ENCODE measurements at places on chromosomes 1 and 21.

GRCh38 chr21:27423906-27424595, 457.2 kb upstream of the ADAMTS5 start:
- DNase-seq, result no peak

DNA sequence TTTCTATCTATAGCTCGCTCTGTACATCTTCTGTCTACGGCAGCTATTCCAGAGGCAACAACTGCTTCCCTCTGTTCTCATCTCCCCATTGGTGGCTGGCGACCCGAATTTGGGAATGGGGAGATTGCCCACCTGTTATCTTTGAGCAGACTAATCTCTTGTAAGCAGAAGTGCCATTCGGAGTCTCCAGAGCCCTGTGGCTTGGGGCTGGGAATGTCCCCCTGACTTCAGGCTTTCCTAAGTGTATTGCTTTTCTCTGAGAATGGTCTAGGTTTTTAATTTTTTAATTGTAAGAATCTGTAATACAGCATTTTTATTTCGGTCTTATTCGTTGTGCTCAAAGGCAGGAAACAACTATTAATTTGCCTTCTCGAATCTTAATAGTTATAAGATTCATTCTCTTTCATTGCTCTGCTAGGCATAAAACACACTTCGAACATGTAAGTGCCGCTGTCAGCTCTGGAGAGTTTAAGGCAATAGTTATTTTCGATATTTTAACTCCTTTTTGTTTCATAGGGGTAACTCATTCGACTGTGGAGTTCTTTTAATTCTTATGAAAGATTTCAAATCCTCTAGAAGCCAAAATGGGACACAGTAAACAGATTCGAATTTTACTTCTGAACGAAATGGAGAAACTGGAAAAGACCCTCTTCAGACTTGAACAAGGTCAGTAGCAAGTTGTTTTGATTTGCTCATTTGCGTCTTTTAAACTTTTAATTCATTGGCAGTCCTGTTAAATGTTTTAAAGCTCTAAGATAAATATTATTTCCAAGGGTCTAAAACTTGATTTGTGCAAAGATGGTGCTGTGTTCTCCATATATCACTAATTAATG, 514 bp downstream of the AGL start:
- no peak for DNase-seq

- no peak for DNase-seq
These were observed 13.4 kb downstream of the OSCP1 start for GRCh38 chr1:36436821-36437220.

- no peak for DNase-seq
These were observed 23.2 kb downstream of the TRIM45 start for GRCh38 chr1:117098287-117098890.

DNA sequence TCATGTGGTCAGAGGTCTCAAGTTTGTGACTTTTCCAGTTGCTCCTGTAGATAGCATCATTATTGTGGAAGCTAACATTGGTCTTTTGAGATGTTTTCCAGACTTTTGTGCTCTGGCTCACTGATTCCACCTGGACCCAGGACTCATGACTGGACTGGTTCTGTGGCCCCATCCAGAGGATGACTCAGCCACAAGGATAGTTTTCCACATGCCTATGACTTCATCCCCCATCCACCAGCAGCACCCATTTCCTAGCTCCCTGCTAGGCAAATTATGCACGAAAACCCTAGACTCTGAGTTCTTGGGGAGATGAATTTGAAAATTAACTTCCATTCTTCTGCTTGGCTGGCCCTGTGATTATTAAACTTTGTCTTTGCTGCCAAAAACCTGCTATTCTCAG, 949.3 kb downstream of the MRPL39 start:
- DNase-seq, result no peak

DNA sequence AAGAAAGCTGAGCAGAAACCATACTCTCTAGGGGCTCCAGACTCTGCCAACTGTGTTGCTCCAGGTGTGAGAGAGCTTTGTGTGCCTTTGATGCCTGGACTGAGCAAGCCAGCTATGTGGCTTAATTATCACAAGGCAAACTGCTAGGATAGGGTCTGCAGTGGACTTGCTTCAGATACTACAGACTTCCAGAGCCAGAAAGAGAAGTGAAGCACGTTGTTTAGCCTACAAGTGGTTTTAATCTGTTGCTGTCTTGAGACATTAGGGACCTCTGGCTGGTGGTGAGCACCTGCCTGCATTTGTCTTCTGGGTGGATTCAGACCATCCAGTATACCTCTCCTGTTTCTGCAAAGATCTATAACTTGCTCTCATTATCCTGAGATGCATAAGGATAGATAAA, 353.4 kb upstream of the PLXNA2 start:
- no peak for DNase-seq

GRCh38 chr21:28642891-28643290, 349.8 kb downstream of the LTN1 start:
- DNase-seq, result no peak

DNA sequence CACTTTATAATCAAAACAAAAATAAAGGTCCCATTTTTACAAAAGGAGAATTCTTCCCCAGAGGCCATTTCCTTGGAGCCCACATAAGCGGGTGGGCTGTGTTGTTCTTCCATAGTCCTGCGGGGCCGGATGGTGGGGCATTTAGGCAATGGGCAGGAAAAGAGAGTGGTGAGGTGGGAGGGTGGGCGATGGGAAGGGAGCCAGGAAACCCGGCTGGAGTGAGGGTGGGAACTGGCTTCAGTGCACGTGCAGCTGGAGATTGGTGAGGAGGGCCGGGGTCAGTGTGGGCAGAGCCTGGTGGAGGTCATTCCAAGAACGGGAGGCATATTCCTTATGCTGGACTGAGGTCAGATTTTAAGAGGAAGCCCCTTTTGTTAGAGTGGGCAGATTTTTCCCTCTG, 13.6 kb downstream of the NENF start:
- no peak for DNase-seq

- DNase-seq, result no peak
These were observed 29.1 kb upstream of the JUN start for GRCh38 chr1:58812926-58813325.

DNA sequence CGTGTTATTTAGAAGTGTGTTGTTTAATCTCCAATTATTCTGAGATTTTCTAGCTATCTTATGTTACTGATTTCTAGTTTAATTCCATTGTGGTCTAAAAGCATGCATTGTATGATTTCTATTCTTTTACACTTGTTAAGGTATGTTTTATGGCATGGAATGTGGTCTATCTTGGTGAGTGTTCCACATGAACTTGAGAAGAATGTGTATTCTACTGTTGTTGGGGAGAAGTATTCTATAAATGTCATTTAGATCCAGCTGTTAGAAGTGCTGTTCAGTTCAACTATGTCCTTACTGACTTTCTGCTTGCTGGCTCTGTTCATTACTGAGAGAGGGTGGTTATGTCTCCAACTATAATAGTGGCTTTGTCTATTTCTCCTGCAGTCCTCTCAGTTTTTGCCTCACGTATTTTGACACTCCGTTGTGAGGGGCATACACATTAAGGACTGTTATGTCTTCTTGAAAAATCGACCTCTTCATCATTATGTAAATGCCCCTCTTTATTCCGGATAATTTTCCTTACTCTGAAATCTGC, 12.0 kb upstream of the PLA2G5 start:
- no peak for DNase-seq

GRCh38 chr1:31216016-31216415, 23.7 kb downstream of the NKAIN1 start:
- no peak for DNase-seq

- no peak for DNase-seq
These were observed 1.6 kb upstream of the AGT start for GRCh38 chr1:230715510-230715909.

DNA sequence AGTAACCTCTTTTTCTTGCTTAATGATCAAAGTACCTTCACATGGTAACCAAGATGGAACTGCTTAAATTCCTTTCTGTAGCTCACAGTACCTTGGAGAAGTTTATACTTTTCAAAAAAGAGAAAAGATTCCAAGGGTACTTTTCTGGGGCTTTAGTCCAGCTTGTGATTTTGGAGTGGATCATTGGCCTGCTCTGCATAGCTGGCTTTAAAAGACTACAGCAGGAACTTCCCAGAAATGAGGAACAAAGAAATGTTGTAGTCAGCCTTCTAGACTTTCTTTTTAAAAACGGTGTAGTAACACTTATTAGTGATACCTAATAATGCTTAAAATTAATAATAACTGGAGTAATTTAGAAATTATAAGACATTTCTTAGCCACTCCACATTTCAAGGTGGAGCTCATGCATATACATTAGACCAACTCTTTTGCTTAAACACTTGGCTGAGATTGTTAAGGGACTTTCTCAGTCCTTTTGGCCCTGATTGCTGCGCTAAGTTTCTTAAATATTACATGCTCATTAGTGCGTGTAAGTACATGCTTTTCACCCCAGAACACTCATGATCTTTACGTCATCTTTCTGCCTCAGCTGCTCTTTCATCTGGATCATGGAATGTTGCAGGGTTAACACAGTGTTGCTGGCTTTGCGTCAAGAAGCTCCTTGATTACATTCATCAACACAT, 57.3 kb downstream of the SDCCAG8 start:
- no peak for DNase-seq

GRCh38 chr1:88029899-88030298, 654.2 kb upstream of the PKN2 start:
- no peak for DNase-seq

DNA sequence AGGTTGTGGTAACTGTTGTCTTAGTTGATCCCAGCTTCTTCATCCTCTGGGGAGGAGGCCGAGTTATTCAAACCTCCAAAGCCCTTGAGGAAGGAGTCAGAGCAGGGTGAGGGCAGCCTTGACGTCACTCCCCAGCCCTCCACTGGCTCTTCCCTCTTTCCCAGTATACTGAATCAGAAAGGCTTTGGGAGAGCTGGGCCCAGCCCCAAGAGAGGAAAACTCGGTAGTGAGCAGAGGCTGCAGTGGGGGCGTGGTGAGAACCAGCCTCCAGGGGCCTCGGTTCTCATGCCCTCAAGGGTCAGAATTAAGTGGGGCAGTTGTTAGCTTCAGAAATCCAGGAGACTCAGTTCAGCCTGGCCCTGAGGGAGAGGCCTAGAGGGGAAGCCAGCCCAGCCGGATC, 1.8 kb upstream of the GJA4 start:
- DNase-seq, result no peak

DNA sequence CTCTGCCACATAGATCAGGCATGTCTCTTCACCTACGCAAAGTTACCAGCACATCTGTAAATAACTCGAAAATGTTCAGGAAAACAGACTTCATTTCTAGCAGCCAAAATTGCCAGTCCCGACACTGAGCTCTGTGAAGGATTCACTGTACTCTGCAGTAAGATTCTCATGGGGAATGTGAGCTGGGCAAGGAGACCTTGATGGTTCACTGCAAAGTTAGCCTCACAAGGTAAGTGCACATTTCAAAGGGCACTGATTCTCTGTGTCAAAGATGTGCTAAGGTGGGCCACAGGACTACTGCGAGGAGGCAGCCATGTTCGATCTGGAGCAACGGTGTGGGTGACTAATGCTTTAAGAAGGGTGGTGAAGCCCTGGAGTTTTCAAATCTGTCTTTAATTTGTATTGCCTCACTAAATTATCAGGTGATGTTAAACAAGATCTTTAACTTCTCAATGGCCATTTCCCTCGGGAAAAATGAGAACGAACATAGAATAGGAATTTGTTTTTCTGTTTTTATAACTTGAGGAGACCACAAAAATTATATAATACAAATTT, 25.2 kb downstream of the STPG1 start:
- DNase-seq, result no peak

DNA sequence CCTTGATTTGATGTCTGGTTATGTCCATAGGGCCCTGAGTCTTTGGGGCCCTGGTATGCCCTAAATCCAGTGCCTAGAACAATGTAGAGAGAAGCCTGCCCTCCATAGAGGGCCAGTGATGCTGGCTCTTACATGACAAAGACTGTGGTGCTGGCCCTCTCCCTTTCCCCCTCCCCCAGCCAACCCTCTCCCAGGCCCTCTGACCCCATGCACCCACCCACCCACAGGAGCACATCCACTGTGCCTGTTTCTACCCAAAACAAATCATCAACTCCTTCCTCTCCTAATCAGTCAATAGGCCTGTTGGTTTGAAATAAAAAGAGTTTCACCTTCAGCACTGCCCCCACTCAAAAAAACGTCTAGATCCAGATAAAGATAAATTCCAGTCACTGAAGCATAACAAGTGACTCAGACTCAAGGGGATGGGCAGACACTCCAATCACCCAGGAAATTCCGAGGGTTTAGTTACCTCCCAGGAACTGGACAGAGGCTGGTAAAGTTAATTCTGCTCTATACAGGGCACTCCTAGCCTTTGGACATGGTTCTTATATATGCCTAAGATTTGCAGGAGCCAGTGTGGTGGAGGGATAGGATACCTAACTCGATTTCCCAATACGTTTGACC, 144.8 kb upstream of the VANGL1 start:
- no peak for DNase-seq

GRCh38 chr1:77825131-77825709, 45.8 kb downstream of the MIGA1 start:
- no peak for DNase-seq

DNA sequence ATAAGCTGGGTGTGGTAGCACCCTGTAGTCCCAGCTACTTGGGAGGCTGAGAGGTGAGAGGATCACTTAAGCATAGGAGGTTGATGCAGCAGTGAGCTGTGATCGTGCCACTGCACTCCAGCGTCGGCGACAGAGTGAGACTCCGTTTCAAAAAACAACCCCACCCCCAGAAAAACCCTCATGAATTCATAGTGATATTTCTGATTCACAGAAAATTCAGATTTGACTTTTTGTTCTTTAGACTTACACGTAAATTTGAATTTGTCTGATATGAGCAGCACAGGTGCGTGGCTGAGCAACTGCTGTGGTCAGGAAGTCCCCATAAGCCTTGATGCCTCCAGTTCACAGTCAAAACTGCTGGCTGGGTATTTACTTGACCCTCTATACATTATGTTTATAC, 10.0 kb upstream of the MORC3 start:
- DNase-seq, result peak; percentile 20

DNA sequence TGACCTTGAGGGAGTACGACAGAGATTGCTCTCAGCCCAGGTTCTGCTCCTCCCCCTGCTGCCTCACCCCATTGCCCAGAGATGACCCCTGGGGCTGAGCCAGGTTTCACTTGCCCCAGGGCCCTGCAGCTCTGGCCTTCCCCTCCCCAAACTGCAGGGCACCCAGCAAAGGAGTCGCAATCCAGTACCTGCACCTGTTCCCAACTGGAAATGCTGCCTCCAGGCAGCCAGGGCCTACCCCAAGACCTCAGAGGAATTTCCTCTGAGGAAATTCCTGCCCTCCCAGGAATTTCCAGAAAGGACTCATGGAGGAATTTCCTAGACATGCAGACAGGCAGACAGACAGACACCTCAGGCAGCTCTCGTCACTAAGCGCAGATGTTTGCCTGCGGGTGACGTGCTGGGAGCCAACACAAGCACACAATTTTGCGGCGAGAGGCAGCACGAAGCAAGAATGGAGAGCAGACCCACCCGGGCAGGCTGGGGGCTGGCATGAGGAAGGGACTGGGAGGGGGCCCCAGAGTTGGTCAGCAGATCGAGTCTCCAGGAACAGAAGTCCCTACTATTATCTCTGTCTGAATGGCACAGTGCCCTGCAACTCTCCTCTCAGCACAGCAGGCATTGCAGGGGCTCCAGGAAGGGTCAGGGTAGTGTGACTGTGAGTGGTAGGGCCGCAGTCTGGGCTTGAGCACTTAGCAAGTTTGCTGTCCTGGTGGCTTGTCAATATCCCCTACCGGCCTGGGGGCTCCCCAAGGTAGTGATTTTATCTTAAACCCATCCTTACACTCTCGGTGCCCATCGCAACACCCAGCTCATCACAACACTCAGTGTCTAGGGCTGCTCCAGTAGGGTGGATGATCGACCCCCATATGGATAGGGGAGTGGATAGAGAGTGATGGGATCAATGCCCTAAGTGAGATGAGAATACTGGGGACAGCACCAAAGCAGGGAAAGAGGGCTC, 2.9 kb upstream of the EFNA1 start:
- no peak for DNase-seq

GRCh38 chr1:240956020-240956419, 344.1 kb upstream of the GREM2 start:
- no peak for DNase-seq

- no peak for DNase-seq
These were observed 24.8 kb upstream of the ITPKB start for GRCh38 chr1:226763905-226764264.

Data from activated T-helper 1 cell treated with anti-CD3 and anti-CD28 coated beads, Interleukin-2, amount 50 U/mL, for 16 hours (primary cell).